ENCODE measurements at places on chromosomes 7 and 10. TPM values are rescaled to one million over a fixed set of nuclear protein-coding genes. Genes with fewer than 3 reads are reported as not detected.

TMEM270 gene
- not detected for total RNA-seq

PDZD7 gene
- 0.50 TPM for total RNA-seq

DNA sequence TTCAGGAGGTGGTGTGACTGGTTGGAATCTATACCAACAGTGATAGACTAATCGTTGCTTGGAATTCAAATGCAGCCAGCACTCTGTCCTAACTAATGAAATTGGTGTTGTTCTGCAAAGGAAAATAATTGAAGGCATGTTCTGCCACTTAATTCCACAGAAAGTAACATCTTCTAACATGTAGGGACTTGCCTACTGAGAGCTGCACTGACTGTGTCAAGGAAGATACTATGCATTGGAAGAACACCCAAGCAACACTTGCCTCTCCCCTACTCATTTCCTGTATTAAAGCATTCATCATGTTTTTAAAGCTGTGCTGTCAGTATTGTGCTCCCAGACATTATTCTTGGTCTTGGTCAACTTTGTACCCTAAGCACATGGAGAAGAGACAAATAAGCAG, 2.7 kb upstream of the CYP3A7 start:
- DNase-seq: no peak

LRGUK gene
- total RNA-seq: 0.13 TPM

GRCh38 chr7:5699467-5700384, 81.7 kb downstream of the RNF216 start:
- peak; percentile 82 for DNase-seq

ATP6V0A4 gene
- not detected for total RNA-seq

GRCh38 chr7:102473271-102473991, 5.3 kb downstream of the POLR2J start:
- DNase-seq: no peak

DNA sequence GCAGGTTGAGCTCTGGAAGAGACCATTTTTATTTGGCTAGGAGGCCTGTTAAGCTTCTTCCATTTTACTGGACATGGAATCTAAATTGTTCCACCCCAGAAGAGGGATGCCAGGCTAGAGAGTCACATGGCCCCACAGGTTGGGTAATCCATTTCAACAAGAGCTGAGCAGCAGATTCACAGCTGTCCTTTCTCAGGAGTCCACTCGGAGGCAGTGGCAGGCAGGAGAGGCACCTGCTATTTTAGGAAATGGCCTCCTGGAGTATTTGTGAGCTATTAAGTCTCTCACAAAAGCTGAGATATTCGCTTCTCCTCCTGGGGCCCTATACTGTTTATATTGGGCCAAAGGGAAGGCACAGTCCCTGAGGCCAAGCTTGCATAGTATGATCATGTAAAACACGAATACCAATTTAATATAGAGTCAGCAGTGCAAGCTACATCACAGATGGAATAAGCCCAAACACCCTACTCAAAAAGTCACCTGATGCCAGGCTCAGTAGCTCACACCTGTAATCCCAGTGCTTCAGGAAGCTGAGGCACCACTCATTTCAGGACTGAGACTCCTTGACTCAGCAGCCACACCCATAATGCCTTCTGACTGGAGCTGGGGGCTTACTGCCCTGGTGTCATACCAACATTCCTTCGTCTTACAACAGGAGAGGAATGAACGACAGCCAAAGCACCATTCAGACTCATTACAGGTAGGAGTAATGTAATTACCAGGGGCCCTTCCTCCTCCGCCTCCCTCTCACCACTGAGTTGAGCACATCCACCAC, 124.1 kb downstream of the LMBR1 start:
- DNase-seq: no peak

DNA sequence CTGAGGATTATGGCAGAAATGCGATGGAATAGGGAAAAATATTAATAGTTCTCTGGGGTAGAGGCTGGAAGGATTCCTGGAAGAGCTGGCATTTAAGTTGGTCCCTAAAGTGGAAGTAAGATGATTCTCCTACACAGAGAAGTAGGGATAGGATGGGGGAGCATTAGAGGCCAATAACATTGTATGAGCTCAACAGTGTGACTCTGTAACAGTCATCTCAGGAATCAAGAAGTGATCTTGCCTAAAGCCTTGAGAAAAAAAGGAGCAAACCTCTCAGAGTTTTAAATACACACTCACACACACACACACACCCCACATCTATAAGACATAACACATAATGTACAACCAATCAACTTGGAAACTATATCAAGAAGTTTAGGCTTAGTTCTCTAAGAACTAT, 117.7 kb upstream of the CDK1 start:
- no peak for DNase-seq
